ENCODE measurements at places on chromosomes 16 and 17. TPM values are rescaled to one million over a fixed set of nuclear protein-coding genes. Genes with fewer than 3 reads are reported as not detected.

Gene TMC7
- not detected for total RNA-seq

Gene FBXO39
- not detected for total RNA-seq

Gene KRTAP4-6
- total RNA-seq, result not detected

Gene SMTNL2
- not detected for total RNA-seq

Gene MMP28
- total RNA-seq, result 0.50 TPM

Gene ZNF469
- total RNA-seq, result 1.3 TPM

Gene TEX14
- total RNA-seq, result 0.10 TPM

Gene TMEM235
- total RNA-seq, result not detected

Gene AIPL1
- not detected for total RNA-seq

Gene KRT33B
- not detected for total RNA-seq

Gene CDYL2
- 9.7 TPM for total RNA-seq

Gene LGALS9
- total RNA-seq, result 25.1 TPM

Gene ARSG
- 5.0 TPM for total RNA-seq

Gene GUCY2D
- total RNA-seq, result not detected

Gene KRTAP2-3
- not detected for total RNA-seq

Gene CTRB2
- total RNA-seq, result not detected

Gene COQ9
- total RNA-seq, result 46.3 TPM

Gene SLC5A11
- 0.10 TPM for total RNA-seq

Gene KRT25
- not detected for total RNA-seq

Gene GAST
- not detected for total RNA-seq

Gene ZNF768
- total RNA-seq, result 11.8 TPM

Gene IRF8
- total RNA-seq, result 234 TPM

Gene RAC3
- total RNA-seq, result 5.1 TPM

Gene TMEM106A
- total RNA-seq, result 10.6 TPM

Gene PLLP
- 0.34 TPM for total RNA-seq

Gene ZNHIT3
- total RNA-seq, result 52.4 TPM

Gene FZD2
- total RNA-seq, result not detected

Gene CCL14
- total RNA-seq, result not detected

Gene PABPN1L
- total RNA-seq, result not detected

Gene ZNF287
- total RNA-seq, result 9.8 TPM

Gene SPHK1
- 12.0 TPM for total RNA-seq

Gene MYO18A
- total RNA-seq, result 23.6 TPM

Gene ACSM3
- total RNA-seq, result 14.1 TPM

Gene CACNG4
- not detected for total RNA-seq

Gene ENPP7
- total RNA-seq, result not detected

Gene TAT
- not detected for total RNA-seq

Gene HIGD1B
- not detected for total RNA-seq

Gene AOC2
- total RNA-seq, result 1.9 TPM

Gene TMEM88
- total RNA-seq, result 4.8 TPM

Gene IRX3
- not detected for total RNA-seq

Gene PLCG2
- total RNA-seq, result 8.1 TPM

Gene RTN4RL1
- total RNA-seq, result 0.64 TPM

Gene CX3CL1
- total RNA-seq, result not detected
